Fibroblast of villous mesenchyme (primary cell): ENCODE measurements at places on chromosomes 3 and 15. TPM values are rescaled to one million over a fixed set of nuclear protein-coding genes. Genes with fewer than 3 reads are reported as not detected.

DNA sequence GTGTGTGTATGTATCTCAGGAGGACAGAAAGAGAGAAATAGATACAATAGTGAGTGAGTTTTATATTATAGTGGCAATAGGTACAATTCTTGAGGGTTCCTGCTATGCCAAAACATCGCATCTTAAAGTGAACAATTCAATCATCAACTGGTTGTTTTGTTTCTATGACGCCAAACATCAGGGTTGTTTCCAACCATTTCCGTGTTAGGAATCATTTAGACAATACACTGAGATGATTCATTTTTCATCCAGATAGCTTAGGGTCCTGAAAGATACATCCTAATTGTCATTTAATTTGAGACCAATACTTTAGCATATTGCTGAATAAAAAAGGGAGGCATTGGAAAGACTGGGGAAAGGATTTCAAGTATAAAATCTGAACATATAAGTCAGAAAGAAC lies 472.2 kb downstream of the MCTP2 start:
- no peak for DNase-seq

- DNase-seq = peak; percentile 83
These were observed 31.4 kb downstream of the NPTN start for GRCh38 chr15:73601451-73602445.

The ECE2 gene
- not detected in 2 replicates for total RNA-seq

The SMCO1 gene
- total RNA-seq = under 0.01 TPM in 1 of 2 replicates, not detected in the other
